Activated T-cell treated with anti-CD3 and anti-CD28 coated beads, Interleukin-2, amount 50 U/mL, for 48 hours (primary cell): ENCODE measurements at places on chromosomes 16 and 17.

DNA sequence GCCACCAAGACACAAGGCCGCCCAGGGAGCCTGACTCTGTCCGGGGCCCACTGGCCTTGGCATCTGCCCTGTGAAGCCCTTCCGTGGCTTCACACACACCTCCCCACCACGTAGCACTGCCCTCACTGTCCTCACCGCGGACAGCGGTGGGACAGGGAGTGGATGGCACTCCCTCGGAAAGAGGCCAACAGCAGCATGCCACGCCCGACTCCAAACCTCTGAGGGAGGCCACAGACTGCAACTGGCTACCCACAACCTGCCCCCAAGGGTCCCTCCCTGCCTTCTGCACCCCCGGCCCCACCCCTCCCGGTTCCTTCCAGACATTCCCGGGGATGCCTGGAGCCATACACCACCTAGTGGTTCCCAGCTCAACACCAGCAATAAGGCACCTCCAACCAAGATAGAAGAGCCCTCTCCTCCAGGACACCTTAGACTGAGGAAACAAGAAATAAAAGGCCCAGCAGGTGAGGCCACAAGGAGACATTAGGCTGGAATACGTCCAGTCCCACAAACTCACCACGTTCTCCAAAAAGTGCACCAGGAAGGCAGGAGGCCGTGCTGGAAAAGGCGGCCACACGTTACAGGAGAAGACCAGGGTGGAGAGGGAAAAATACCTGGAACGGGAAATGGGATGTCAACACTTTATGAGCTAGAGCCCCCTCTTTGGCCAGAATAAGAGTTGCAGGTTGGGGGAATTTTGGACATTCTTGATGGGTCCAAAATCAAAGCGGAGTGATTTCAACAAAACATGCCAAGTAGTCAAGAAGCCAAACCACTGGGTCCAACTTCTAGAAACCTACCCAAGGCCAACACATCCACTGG, 310.0 kb downstream of the SOX9 start:
- DNase-seq = no peak

DNA sequence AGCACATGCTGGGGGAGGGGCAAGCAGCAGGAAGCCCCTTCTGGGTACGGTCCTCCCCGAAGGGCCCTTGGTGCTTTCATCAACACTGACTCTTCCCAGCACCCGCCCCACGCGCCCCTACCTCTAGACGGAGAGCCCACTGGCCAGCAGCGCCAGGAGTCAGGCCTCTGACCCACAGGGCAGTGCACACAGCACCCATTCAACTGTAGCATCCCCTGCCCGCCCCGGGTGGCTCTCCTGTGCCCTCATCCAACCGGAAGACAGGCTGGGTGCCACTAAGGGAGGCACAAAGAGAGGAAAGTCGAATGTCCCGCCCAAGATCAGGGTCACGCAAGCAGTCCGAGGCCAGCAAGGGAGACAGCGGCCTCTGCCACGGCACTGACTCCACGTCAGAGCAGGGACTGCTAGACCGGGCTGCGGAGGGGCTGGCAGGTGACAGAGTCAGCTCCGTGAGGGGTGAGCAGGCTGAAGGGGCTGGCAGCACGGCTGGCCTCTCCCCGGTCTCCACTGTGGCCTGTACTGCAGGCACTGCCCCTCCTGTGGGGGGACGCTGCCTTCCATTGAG, 9.8 kb downstream of the MSRB1 start:
- DNase-seq = no peak

DNA sequence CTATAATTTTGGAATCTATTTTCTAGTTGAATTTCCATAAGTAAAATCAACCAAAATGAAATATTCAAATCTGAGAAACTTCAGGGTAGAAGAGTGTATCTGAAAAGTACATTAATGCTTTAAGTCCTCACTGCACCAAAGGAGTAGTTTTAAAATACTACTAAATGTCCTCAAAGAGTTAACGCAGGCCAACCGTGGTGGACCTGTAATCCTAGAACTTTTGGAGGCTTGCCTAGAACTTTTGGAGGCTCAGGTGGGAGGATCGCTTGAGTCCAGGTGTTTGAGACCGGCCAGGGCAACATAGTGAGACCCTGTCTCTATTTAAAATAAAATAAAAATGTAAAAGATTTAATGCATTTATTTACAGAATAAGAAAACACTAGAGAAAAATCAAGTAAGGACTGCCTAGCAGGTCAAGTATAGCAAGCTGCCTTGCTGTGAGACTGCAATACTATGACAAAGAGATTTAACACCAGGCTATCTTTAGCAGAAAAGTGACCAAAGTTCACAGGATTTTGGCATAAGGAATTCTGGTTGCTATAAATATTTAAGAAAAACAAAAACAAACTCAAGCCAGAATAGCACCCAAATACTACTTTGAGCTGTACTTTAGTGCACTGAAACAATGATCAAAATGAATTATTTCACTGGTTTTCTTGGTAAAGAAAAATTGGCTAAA, 41.0 kb downstream of the CHCT1 start:
- DNase-seq = no peak

- no peak for DNase-seq
Observed at GRCh38 chr16:15493466-15494180, 59.2 kb downstream of the BMERB1 start.

DNA sequence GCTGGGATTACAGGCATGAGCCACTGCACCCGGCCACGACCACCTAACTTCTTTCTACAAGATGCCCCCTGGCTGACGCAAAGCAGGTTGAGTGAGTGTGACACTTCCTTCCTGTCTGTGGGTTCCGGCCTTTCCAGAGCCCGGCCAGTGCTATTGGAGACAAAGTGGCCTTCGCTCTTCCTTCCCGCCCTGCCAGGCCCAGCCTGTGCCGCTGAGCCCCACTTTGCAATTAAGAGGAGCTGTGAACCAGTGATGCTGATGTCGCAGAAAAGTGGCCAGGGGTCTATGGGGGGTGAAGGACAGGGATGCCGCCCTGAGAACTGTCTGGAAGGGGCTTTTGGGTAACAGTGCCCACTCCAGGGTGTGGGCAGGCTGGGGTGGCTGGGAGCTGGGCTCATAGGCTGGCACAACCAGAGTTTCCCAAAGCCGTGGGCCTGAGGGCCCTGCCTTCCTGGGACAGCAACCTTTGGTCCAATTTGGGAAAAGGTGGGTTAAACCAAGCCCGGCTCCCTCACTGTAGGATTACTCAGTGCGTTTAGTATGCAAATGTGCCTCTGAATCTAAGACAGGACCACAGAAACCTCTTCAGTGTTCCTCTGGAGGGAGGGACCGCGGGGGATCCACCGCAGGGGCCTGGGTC, 174.9 kb downstream of the SEC14L1 start:
- DNase-seq = no peak

- DNase-seq = no peak
Observed at GRCh38 chr16:67461600-67462278, 19.2 kb downstream of the ATP6V0D1 start.

DNA sequence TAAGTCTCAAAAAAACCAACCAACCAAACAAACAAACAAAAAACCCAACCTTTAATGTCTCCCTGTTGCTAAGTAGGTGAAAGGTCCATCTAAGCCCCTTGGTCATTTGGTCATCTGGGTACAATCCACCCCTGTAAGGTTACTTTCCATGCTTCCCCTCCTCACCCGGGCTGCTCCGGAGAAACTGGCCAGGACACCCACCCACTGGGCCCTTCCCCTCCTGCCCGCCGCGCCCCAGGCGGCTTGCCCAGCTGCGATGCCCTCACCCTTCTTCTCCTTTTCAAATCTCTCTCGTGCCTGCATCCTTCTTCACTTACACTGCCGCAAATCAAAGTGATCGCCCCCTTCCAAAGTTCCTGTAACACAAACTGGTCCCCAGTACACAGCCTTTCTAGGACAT, 2.0 kb downstream of the NTAN1 start:
- DNase-seq = no peak

DNA sequence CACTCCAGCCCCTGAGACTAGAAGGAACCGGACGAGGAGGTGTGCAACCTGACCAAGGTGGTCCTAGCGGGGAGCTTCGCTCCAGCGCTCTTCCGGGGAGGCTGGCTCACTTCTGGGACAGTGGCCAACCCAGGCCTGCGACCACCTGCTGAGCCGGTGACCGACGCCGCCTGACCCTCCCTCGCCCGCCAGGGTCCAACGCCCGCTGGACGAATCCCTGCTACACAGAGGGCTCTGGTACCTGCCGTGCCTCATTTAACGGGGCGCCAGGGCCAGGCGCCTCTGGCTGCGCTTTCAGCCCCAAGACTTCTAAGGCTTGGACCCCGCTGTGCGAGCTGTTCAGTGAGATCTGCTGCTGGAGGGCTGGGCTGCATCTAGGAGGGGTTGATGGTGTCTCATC, 99.5 kb upstream of the KCNJ18 start:
- no peak for DNase-seq

DNA sequence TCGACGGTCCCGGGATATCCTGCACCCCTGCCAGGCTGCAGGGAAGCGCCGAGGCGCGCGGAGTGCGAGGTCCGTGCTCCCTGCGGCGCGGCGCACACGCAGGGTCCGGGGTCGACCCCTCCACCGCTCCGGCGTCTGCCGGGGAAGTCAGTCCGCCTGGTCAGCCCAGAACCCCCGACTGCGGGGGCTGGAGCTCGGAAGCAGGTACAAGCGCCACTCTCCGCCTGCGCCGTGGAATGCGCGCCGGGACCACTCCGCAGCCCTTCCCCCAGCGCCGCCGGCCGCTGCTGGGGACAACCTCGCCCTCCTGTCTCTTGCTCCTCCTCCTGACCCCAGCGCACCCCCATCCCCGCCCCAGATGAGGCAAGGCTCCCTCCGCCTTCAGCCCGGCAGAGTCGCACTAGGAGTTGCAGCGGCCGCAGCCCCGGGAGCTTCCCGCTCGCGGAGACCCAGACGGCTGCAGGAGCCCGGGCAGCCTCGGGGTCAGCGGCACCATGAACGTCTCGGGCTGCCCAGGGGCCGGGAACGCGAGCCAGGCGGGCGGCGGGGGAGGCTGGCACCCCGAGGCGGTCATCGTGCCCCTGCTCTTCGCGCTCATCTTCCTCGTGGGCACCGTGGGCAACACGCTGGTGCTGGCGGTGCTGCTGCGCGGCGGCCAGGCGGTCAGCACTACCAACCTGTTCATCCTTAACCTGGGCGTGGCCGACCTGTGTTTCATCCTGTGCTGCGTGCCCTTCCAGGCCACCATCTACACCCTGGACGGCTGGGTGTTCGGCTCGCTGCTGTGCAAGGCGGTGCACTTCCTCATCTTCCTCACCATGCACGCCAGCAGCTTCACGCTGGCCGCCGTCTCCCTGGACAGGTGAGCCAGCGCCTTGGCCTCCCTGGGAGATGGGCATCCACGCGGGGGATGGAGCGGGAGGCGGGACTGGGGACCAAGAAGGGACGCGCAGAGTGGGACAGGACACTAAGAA, at the start of gene GALR2:
GALR2 (plus strand) TSS at position 392 of the 974 bp plus-strand sequence; CDS start at position 495, 103 bp downstream.
- DNase-seq = no peak

- DNase-seq = no peak
Observed at GRCh38 chr17:15265131-15265530, at the start of gene PMP22. Gene PMP22, minus strand, starts transcription at chr17:15265326. Its CDS starts 4,599 bp downstream, at chr17:15260727.

- DNase-seq = no peak
Observed at GRCh38 chr17:79645022-79645776, 34.3 kb upstream of the RBFOX3 start.

DNA sequence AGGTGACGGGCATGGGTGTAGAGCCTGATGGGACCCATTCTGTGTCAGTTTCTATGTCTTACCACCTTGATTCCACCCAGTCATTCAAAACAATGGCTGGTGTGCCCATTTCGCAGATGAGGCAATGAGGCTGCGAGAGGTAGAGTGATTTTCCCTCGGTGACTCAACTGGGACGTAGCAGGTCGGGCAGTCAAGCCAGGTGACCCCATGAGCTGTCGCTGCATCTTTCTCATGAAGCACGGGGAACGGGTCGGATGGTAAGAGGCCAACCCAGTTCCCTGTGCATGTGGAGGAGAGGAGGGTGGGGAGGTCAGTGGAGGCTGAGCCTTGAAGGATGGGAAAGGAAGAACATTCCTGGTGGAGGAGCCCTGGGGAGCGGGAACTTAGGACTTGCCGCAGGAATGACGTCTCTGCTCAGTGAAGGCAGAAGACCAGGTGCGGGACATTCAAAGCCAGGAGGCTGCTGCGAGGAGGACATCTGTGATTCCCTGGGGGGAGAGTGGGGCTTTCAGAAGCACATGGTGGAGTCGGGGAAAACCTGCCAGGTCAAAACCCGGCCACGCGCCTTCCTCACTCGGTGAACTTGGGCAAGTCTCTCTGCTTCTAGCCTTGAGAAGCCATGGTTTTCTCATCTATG, 1.1 kb downstream of the IL21R start:
- DNase-seq = peak; percentile 74

DNA sequence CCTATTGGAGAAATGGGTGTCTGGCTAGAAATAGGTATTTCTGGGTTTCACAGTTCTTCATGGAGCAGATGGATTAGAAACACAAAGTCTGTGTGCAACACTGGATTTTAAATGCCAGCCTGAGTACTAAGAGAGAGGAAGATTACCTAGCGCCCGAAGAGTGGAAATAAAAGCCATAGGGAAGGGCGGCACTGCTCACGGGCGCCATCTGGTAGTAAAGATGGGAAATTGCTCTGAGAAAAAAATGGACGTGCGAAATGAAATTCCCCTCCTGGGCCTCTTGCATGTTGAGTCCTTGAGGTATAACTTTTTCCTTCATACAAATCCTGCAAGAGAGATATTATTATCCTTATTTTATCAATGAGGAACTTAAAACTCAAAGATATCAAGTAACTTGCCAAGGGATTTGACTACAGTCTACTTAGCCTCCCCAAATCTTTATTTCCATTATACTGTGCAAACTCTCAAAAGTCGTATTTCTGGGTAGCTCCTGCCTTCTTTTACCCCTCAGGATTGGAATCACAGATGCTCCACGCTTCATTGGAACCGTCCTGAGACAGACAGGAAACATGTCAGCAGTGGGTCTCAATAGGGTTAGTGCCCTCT, 72.8 kb downstream of the MMD start:
- peak; percentile 53 for DNase-seq

- no peak for DNase-seq
Observed at GRCh38 chr17:13194887-13195286, 177.1 kb upstream of the ELAC2 start.

DNA sequence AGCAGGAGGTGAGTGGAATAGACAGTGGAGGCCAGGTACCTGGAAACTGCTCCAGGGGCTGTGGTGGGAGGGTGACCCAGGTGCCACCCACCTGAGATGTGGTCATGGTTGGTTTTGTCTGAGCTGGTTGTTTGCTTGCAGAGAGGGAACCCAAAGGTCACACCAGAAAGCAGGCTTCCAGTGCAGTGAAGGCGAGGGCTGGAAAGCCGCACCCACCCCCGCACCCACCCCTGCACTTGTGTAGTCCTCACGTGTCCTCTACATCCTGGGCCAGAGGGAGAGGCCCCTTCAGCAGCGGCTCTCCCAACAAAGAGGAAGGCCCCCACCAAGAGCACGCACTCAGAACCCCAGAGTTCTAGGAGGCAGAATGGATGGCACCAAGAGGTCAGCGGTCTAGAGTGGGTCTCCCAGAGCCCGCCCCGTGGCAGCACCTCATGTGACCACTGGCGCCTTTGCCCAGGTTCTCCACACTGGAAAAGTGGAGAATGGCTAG, 92.6 kb upstream of the CBX4 start:
- no peak for DNase-seq

DNA sequence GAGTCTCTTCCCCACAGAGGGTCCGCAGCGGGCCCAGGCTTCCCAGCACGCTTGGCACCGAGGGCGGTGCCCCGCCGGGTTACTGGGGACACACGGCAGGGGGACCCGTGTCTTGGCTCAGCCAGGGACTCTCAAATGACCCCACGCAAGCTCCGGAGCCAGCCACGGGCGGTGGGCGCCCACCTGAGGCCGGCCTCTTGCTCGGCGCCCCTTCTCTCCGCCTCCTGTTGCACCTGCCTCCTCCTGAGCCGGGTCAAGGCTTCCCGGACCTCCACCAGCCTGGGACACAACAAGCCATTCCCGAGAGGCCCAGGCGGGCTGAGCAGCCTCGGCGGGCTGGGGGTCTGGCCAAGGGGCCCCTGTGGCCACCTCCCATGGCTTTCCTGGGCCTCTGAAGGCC, 1.7 kb downstream of the CCDC154 start:
- no peak for DNase-seq

GRCh38 chr17:17994271-17995069, 21.8 kb downstream of the DRC3 start:
- DNase-seq = peak; percentile 30
